PC-3 (cell line): ENCODE measurements at places on chromosomes 7 and 10. TPM values are rescaled to one million over a fixed set of nuclear protein-coding genes. Genes with fewer than 3 reads are reported as not detected.

KLF14 gene
- not detected in 2 replicates for total RNA-seq

- peaks cover 17% of the 10 kb centered on the region; the same call in 1 of the 2 replicates for H3K27me3 ChIP-seq
- no peak overlapping the region for H3K27ac ChIP-seq
- H3K36me3 ChIP-seq, result no peaks in the 10 kb centered on the region
- no peaks in the 10 kb centered on the region for H3K4me1 ChIP-seq
- H3K4me3 ChIP-seq, result no peak overlapping the region
These were observed 80.0 kb downstream of the NRCAM start for GRCh38 chr7:108376206-108376605.

ITPRID1 gene
- not detected in 2 replicates for total RNA-seq

GRCh38 chr10:1255118-1255517 is 198.9 kb downstream of the WDR37 start:
- DNase-seq, result no peak
- no peaks in the 10 kb centered on the region for H3K27me3 ChIP-seq
- no peak overlapping the region for H3K27ac ChIP-seq
- H3K4me3 ChIP-seq, result no peak overlapping the region

GRCh38 chr10:119567978-119568377 is 25.5 kb upstream of the RGS10 start:
- H3K36me3 ChIP-seq, result no peaks in the 10 kb centered on the region
- H3K27me3 ChIP-seq, result no peaks in the 10 kb centered on the region
- no peak for DNase-seq
- H3K27ac ChIP-seq, result no peak overlapping the region
- H3K4me3 ChIP-seq, result no peak overlapping the region

DNA sequence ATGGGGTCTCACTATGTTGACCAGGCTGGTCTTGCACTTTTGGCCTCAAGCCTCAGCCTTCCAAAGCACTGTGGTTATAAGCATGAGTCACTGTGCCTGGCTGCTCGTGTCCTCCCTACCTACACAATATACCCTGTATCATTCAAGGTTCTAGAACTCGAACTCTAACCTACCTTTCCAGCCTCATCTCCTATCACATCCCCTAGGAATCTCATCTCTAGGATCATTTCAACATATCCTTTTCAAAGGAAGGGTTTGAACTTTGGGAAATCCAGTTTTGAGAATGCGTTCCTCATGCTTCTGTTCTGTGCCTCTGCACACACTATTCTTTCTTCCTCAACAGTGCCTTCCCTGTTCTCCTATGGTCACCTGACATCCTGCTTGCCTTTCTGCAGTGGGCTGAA is 87.8 kb upstream of the RHEB start:
- H3K4me1 ChIP-seq, result peaks cover 18% of the 10 kb centered on the region
- 0 out of 2 replicates have a peak overlapping the region, but pooled peaks have one; percentile 1 for H3K27ac ChIP-seq
- H3K4me3 ChIP-seq, result no peak overlapping the region
- no peaks in the 10 kb centered on the region for H3K27me3 ChIP-seq
- H3K36me3 ChIP-seq, result no peaks in the 10 kb centered on the region

TMEM176A gene
- total RNA-seq, result not detected in 2 replicates

RTKN2 gene
- total RNA-seq, result 24.8 and 26.6 TPM in 2 replicates

GRCh38 chr7:16648551-16648950 is 2.6 kb downstream of the BZW2 start:
- peaks cover 44% of the 10 kb centered on the region for H3K4me1 ChIP-seq
- DNase-seq, result no peak
- H3K27me3 ChIP-seq, result no peaks in the 10 kb centered on the region
- peak overlapping the region; percentile 95 for H3K4me3 ChIP-seq

NPFFR1 gene
- total RNA-seq, result not detected in 2 replicates

GRCh38 chr7:107133396-107133795 is 35.4 kb upstream of the HBP1 start:
- no peaks in the 10 kb centered on the region for H3K36me3 ChIP-seq
- no peak overlapping the region for H3K27ac ChIP-seq
- DNase-seq, result no peak
- H3K4me3 ChIP-seq, result no peak overlapping the region
- H3K4me1 ChIP-seq, result no peaks in the 10 kb centered on the region

- no peak overlapping the region for H3K4me3 ChIP-seq
- H3K27me3 ChIP-seq, result no peaks in the 10 kb centered on the region
- no peak overlapping the region for H3K27ac ChIP-seq
- 0 out of 2 replicates have a peak, but pooled peaks cover 4% of the 10 kb centered on the region for H3K4me1 ChIP-seq
- no peak for DNase-seq
- no peaks in the 10 kb centered on the region for H3K36me3 ChIP-seq
These were observed 2.3 kb downstream of the AGMO start for GRCh38 chr7:15559416-15559928.

GRCh38 chr7:20306180-20306946 is 24.3 kb upstream of the ITGB8 start:
- no peak overlapping the region for H3K27ac ChIP-seq
- H3K36me3 ChIP-seq, result no peaks in the 10 kb centered on the region
- DNase-seq, result no peak
- H3K4me1 ChIP-seq, result peaks cover 16% of the 10 kb centered on the region
- no peak overlapping the region for H3K4me3 ChIP-seq

GRCh38 chr7:131538071-131538812 is 18.2 kb downstream of the PODXL start:
- no peak overlapping the region for H3K4me3 ChIP-seq
- no peaks in the 10 kb centered on the region for H3K36me3 ChIP-seq
- peak; percentile 88 for DNase-seq
- H3K4me1 ChIP-seq, result peaks cover 35% of the 10 kb centered on the region

DNA sequence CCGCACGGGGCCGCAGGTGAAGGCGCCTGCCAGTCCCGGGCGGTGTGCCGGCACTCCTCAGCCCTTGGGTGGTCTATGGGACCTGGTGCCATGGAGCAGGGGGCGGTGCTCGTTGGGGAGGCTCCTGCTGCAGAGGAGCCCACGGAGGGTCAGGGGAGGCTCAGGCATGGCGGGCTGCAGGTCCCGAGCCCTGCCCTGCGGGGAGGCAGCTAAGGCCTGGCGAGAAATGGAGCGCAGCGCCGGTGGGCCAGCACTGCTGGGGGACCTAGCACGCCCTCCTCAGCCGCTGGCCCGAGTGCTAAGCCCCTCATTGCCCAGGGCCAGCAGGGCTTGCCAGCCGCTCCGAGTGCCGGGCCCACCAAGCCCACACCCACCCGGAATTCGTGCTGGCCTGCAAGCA is 18.9 kb downstream of the AKR1E2 start:
- no peaks in the 10 kb centered on the region for H3K27me3 ChIP-seq
- H3K4me3 ChIP-seq, result no peak overlapping the region
- H3K4me1 ChIP-seq, result peaks cover 11% of the 10 kb centered on the region; the same call in 1 of the 2 replicates
- H3K27ac ChIP-seq, result no peak overlapping the region

DNA sequence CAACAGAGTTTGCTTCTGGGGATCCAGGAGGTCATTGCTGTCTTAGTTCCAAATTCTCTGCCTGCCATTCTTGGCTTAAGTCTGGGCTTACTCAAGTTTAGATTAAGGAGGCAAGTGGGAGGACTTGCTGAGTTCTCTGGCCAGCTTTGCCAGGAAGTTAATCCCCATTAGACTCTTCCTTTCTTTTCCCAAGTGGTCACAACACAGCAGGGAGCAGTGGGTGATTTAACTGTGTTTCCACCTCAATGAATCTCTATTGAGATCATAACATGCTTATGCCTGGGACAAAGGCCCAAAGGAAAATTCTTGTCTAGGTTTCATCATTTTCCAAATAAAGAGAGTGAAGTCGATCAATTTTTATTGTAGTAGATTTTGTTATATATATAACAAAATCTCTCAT is 1159.6 kb downstream of the SORCS3 start:
- no peak overlapping the region for H3K27ac ChIP-seq
- H3K4me3 ChIP-seq, result no peak overlapping the region
- no peaks in the 10 kb centered on the region for H3K27me3 ChIP-seq
- no peaks in the 10 kb centered on the region for H3K4me1 ChIP-seq

RAMP3 gene
- total RNA-seq, result not detected in 2 replicates

- H3K4me1 ChIP-seq, result peaks cover 17% of the 10 kb centered on the region
- no peak overlapping the region for H3K27ac ChIP-seq
- no peak for DNase-seq
- no peaks in the 10 kb centered on the region for H3K36me3 ChIP-seq
These were observed 43.1 kb upstream of the C10orf71 start for GRCh38 chr10:49255883-49256282.

DNA sequence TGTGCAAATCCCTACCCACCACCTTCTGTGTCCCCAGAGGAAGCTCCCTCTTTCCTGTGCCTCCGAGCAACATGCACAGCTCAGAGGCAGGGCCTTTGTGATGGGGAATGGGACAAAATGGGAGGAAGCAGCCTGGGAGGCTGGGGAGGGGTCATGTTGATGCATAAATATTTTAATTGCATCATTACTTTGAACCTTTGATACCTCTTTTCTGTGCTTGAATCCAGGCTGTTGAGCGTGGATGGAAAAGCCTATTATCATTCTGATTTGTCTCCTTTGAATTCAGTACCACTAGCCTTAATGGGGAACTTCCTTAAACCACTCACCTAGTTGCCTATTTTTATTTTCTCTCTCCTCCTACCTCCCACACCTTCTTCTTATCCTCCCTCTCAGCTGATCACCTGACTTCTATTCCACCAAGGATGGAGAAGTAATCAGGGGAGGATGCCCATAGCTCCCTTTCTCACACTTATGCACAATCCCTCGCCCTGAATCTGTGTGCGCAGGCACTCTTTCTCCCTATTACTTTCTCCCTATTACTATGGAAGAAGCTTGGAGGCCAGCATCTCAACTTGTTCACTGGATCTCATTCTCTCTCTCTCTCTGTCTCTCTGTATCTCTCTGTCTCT is 78.5 kb downstream of the SEC61G start:
- no peaks in the 10 kb centered on the region for H3K36me3 ChIP-seq
- no peak overlapping the region for H3K4me3 ChIP-seq
- no peaks in the 10 kb centered on the region for H3K4me1 ChIP-seq
- H3K27ac ChIP-seq, result no peak overlapping the region
- H3K27me3 ChIP-seq, result peaks cover 57% of the 10 kb centered on the region
- no peak for DNase-seq

DNA2 gene
- 29.5 and 38.7 TPM in 2 replicates for total RNA-seq

GRCh38 chr7:92731335-92732063 is 104.9 kb downstream of the CDK6 start:
- H3K36me3 ChIP-seq, result no peaks in the 10 kb centered on the region
- peaks cover 47% of the 10 kb centered on the region for H3K4me1 ChIP-seq
- H3K4me3 ChIP-seq, result no peak overlapping the region
- H3K27ac ChIP-seq, result peak overlapping the region; percentile 89
- no peaks in the 10 kb centered on the region for H3K27me3 ChIP-seq
- DNase-seq, result peak; percentile 50

DNA sequence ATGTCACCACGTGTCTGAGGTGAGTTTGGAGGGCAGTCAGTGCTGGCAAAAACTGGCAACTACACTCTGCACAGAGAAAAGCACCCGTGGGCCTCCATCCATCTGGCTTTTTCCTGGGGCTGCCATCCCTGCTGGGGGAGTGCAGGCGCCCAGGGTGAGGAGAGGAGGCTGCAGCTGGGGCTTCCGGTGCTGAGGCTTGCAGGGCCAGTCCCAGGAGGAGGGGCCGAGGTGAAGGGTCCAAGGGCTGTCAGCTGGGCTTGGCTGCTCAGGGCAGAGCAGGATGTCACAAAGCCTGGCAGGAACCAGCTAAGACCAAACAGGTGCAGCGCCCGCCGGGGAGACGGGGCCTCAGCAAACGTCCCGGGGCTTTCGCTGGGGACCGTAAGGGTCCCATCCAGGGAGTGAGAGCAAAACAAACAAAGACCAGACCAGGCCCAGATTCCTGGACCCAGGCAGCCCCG is 77.2 kb downstream of the CFAP46 start:
- no peak overlapping the region for H3K4me3 ChIP-seq
- no peaks in the 10 kb centered on the region for H3K36me3 ChIP-seq
- H3K4me1 ChIP-seq, result no peaks in the 10 kb centered on the region
- DNase-seq, result no peak
- H3K27ac ChIP-seq, result no peak overlapping the region
- H3K27me3 ChIP-seq, result peaks cover 26% of the 10 kb centered on the region

INA gene
- total RNA-seq, result not detected in 2 replicates

CYP2C19 gene
- not detected in 2 replicates for total RNA-seq

- H3K36me3 ChIP-seq, result no peaks in the 10 kb centered on the region
- peak overlapping the region; percentile 54 for H3K27ac ChIP-seq
- peak; percentile 78 for DNase-seq
- peak overlapping the region; percentile 1; the same call in 1 of the 2 replicates for H3K4me3 ChIP-seq
- peaks cover 56% of the 10 kb centered on the region for H3K4me1 ChIP-seq
These were observed 122.8 kb downstream of the KAT6B start for GRCh38 chr10:74949034-74949832.

FKBP6 gene
- not detected in 2 replicates for total RNA-seq

ENKUR gene
- total RNA-seq, result not detected in 2 replicates

STMP1 gene
- 7.1 and 8.8 TPM in 2 replicates for total RNA-seq

GRCh38 chr7:4738711-4739527 is 36.5 kb upstream of the AP5Z1 start:
- H3K27ac ChIP-seq, result no peak overlapping the region
- H3K36me3 ChIP-seq, result 0 out of 2 replicates have a peak, but pooled peaks cover 4% of the 10 kb centered on the region
- no peak overlapping the region for H3K4me3 ChIP-seq
- DNase-seq, result no peak
- H3K4me1 ChIP-seq, result peaks cover 11% of the 10 kb centered on the region
- no peaks in the 10 kb centered on the region for H3K27me3 ChIP-seq

GRCh38 chr7:74263399-74264120 is 9.4 kb upstream of the RFC2 start:
- H3K4me1 ChIP-seq, result no peaks in the 10 kb centered on the region
- H3K27me3 ChIP-seq, result no peaks in the 10 kb centered on the region

GRCh38 chr10:125838802-125839575 is 15.6 kb downstream of the BCCIP start:
- no peak for DNase-seq
- H3K4me1 ChIP-seq, result peaks cover 17% of the 10 kb centered on the region
- H3K27me3 ChIP-seq, result no peaks in the 10 kb centered on the region
- no peak overlapping the region for H3K4me3 ChIP-seq

DNA sequence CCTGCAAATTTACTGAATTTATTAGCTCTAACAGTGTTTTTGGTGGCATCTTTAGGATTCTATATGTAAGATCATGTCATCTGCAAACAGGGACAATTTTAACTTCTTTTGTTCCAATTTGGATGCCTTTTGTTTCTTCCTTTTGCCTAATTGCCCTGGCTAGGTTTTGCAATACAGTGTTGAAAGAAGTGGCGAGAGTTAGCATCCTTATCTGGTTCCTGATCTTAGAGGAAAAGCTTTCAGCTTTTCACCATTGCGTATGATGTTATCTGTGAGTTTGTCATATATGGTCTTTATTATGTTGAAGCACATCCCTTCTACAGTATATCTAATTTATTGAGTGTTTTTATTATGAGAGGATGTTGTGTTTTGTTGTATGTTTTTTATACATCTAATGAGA is 301.4 kb downstream of the PTPRN2 start:
- no peaks in the 10 kb centered on the region for H3K36me3 ChIP-seq
- no peak overlapping the region for H3K27ac ChIP-seq
- DNase-seq, result no peak
- H3K4me1 ChIP-seq, result 0 out of 2 replicates have a peak, but pooled peaks cover 3% of the 10 kb centered on the region
- no peak overlapping the region for H3K4me3 ChIP-seq

- no peak overlapping the region for H3K4me3 ChIP-seq
- H3K36me3 ChIP-seq, result no peaks in the 10 kb centered on the region
- H3K27me3 ChIP-seq, result no peaks in the 10 kb centered on the region
- H3K4me1 ChIP-seq, result no peaks in the 10 kb centered on the region
These were observed 183.7 kb downstream of the NEBL start for GRCh38 chr10:20713420-20713819.

DNA sequence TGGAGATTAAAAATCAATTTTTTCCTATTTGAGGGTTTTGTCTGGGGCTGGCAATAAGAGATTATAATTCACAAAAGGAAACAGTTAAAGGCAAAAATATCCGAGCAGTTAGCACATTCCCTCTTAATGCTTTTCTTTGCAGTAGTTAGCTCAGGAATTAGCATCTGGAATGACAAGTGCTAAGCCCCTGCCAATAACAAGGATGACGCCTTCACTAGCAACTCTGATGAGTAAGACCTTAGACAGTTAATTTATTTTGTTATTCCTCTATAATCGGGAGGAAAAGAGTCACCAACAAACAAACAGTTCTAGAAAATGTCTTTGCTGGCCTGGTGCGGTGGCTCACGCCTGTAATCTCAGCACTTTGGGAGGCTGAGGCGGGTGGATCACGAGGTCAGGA is 151.3 kb downstream of the TRIL start:
- no peak overlapping the region for H3K4me3 ChIP-seq
- DNase-seq, result peak; percentile 62
- no peaks in the 10 kb centered on the region for H3K27me3 ChIP-seq
